Occipital lobe (tissue), 3 donors: ENCODE measurements at places on chromosomes 2 and 18.

- DNase-seq, result no peak
Measured at GRCh38 chr2:128280158-128280871, 38.4 kb downstream of the HS6ST1 start.

DNA sequence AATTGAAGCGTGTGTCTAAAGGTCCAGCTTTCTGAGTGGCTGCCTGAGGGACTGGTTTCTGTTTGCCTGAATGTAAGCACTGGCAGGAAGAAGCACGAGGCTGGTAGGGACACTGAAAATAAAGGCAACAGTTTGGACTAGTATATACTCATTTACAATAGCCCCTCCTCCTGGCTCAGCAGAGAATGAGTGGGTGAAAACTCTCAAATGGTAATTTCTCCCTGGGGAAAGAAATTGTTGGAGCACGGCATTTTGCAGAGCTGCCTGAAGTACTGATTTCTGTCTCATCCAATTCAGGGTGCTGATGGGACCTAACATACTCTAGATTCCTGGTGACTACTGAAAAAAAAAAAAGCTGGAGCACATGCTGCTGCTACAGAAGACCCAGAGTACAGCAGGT is 17.3 kb upstream of the SPP2 start:
- no peak for DNase-seq

- DNase-seq, result no peak
Measured at GRCh38 chr2:69914950-69915945, at the start of gene MXD1. Gene MXD1, plus strand, starts transcription at chr2:69915109. Its CDS starts 222 bp downstream, at chr2:69915331.

DNA sequence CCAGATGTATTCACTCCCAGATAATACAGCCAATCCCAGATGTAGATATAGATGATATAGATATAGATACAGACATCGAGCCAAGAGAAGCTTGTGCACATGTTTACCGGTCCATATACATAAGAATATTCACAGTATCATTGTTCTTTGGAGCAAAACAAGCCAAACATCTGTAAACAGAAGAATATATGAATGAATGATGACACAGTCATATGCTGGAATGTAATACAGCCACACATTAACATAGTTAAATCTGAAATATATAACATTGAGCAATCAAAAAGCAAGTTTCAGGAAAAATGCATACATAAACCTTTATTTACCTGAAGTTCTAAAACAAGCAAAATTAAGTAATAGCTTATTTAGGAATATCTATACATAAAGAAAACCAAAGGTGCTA is 182.5 kb downstream of the TXNL1 start:
- DNase-seq, result no peak

- DNase-seq, result no peak
Measured at GRCh38 chr2:96822786-96823185, 6.7 kb downstream of the CNNM3 start.

GRCh38 chr2:219210886-219211362 is 4.3 kb downstream of the ZFAND2B start:
- no peak for DNase-seq

- DNase-seq, result no peak
Measured at GRCh38 chr2:138113871-138114525, 149.7 kb downstream of the HNMT start.

DNA sequence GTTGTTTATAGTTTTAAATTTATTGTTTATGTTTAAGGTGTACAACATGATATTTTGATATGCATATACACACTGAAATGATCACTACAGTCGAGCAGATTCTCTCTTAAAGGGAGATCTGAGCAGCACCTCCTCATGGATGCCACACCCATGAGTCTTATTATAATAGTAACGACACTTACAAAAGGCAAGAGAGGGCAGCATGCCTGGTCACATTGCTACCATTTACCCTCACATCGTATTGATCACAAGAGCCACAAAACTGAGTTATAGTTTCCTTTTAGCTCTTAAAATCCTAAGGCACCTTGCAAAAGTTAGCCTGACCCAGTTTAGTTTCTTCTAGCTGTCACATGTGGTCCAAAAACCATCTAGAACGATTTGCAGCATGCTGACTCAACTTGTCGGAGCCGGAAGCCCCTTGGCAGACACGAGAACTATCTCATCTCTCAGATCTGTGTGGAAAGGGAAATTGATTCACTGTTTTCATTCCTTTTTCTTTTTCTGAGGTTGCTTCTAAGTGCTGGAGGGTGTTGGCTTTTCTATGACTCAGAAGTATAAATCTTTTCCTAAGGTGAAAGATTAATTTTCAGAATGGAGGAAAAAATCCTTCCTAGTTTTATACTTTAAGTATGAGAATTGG is 85.3 kb downstream of the CDC42EP3 start:
- DNase-seq, result no peak

- DNase-seq, result no peak
Measured at GRCh38 chr2:100802066-100802465, 17.9 kb upstream of the NPAS2 start.

DNA sequence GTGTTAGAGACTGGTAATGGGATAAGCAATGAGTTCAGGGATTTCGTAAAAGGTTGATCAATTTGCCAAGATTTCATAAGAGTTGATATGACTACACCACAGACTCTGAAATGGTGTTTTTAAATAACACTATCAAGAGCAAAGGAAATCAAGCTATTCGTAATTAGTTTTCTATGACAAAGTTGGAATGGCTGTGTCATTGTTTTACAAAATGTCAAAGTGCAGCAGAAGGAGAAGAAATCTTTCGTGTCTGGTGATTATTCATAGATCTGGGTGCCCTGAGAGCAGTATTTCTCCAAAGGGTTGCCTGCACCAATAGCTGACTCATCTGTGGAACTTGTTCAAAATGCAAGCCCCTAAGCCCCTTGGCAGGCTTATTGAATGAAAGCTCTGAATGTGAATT is 70.1 kb downstream of the NABP1 start:
- no peak for DNase-seq

DNA sequence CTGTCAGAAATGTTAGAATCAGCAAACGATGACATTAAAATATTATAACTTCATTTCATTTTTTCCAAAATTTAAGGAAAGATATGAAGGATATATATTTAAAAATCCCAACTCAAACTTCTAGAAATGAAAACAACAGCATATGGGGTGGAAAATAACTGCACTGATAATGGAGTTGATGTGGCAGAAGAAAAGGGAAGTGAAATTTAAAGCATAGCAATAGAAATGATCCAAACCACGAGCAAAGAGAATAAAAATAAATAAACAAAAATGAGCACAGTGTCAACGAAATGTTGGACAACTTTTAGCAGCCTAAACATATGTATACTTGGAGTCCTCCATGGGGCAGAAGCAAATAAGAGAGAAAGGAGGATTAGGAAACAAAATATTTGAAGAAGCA is 280.2 kb downstream of the KCNJ3 start:
- DNase-seq, result no peak

- DNase-seq, result no peak
Measured at GRCh38 chr2:11228692-11229091, 73.4 kb downstream of the SLC66A3 start.

- no peak for DNase-seq
Measured at GRCh38 chr2:49289711-49290110, 135.4 kb upstream of the FSHR start.

DNA sequence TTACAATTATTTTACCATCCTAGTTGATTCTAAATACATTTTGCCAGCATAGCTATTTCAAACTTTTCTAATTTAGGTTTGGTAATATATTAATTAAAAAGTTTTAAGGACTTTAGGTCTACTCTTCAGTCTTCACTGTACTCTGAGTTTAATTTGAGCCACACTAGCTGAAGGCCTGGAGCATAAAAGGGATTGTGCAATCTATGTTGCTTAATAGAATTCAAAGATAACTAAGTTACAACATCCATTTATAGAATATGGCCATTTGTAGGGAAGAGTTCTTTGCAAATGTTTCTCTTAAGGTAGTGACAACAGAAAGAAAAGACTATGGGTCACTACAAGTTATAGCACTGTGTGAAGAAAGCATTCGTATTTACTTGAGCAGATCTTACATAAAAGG is 702.2 kb upstream of the NRXN1 start:
- no peak for DNase-seq

DNA sequence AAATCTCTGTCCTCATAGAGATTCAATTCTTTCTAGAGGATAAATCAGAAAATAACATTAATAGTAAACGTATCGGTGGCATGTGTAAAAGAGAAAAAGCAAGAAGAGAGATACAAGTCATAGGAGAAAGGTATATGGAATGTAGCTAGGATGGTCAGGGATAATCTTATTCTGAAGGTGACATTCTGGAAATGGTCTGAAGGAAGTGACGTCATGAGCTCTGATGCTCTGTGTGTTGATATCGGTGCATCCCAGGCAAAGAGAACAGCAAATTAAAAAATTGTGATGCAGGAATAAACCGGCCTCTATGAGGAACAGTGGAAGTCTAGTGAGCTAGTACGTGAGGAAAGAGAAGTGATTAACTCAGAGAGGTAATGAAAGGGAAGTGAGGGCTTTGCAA is 1215.8 kb downstream of the CNTNAP5 start:
- no peak for DNase-seq

- DNase-seq, result no peak
Measured at GRCh38 chr2:105129722-105130232, 91.9 kb downstream of the MRPS9 start.

DNA sequence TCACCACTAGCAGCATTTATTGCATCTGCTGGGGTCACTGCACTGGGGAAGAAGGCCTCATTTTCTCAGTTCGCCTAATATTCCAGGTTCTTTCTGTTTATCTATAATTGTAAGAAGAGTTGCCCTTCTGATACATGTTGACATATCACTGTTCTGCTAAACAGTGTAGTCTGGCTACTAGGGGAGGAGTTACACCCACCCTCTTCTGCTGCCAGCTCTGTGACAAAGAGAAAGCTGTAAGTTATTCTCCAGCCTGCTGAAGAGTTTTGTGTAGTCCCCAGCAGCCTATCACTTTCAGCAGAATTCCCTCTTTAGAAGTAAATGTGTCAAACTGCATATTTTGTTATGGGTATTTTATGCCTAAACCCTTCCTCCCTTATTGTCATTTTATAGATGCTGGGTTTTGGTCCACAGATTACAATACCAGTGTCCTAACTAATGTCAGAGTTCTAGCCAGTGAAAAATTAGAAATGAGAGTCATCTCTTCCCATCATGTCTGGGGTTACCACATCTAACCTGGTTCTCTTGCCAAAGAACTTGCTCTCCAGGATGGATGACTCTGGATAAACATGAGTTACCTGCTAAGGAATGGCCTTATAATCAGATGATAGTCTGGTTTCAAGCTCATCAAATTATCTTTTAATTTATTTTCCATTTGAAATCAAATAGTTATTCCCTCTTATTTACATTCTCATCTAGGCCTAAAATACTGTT is 5.6 kb upstream of the MBOAT2 start:
- no peak for DNase-seq

DNA sequence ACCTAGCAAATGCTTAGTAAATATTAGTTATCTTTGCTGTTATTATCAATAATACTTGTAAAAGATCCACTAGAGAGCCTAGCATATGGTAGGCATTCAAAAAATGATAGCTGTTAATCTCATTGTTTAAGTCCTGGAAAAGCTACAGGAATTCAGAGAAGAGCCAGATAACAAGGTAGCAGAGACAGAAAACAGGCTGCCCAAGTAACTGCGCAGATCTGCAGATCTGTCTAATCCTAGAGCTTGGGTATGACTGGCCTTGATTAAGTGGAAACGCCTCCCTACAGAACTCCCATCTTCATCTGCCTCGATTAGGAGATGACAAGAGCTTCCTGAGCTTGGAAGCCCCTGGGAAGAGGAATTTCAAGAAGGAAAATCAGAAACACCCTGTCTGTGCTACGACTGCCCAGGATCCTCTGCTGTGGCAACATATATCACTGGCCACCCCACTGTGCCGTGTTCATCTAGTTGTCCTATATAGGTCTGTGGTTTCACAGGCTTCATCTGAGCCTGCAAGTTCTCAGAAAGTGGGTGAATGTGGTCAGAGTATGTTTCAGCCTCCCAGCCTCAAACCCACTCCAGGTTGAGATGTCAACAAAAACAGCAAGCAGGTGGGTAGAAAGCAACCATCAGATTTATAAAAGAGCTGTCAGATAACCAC is 151.5 kb upstream of the PKDCC start:
- no peak for DNase-seq

GRCh38 chr18:58394602-58395425 is 234.1 kb downstream of the ALPK2 start:
- no peak for DNase-seq

DNA sequence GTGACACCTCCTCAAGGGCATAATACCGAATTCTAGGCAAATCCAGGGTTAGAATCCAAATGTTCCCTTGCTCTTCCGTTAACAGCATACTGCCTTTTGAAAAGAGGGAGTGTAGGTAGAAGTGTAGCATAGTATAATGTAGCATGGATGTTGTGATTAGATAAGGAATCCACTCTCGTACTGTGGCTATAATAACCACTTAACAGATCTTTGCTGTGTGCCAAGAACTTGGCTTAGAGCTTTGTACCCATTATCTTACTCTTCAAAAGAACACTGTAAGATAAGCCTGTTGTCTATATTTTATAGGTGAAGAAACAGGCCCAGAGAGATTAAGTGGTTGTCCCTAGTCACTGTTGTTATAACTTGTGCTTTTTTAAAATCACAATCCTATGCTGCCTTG is 24.2 kb downstream of the WDR75 start:
- DNase-seq, result no peak

DNA sequence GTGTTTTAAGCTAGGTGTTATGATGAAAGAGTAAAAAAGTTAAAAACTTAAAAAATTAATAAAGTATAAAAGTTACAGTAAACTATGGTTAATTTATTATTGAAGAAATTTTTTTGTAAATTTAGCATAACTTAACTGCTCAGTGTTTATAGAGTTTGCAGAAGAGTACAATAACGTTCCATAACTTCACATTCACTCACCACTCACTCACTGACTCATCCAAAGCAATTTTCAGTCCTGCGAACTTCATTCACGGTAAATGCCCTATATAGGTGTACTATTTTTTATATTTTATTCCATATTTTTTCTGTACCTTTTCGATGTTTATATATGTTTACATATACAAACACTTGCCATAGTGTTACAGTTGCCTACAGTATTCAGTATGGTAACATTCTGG is 694.8 kb upstream of the SLC39A10 start:
- no peak for DNase-seq

- no peak for DNase-seq
Measured at GRCh38 chr2:15426606-15427005, 134.5 kb downstream of the NBAS start.

- DNase-seq, result no peak
Measured at GRCh38 chr2:61181382-61182058, 19.5 kb downstream of the C2orf74 start.
